ENCODE measurements at places on chromosomes 1 and 21.
A peak's percentile ranks its signal among the peaks of the same experiment; 100 is the strongest.

DNA sequence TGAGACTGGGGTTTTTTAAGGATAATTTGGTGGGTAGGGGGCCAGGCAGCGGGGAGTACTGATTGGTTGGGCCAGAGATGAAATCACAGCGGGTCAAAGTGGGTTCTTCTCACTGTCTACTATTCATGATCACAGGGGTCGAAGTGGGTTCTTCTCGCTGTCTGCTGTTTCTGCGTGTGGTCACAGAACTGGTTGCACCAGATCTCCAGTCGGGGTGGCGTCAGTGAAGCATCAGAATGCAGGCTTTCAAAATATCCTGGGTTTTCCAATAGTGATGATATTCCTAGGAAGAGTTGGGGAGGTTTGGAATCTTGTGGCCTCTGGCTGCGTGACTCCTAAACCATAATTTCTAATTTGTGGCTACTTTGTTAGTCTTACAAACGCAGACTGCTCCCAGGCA is 45.1 kb downstream of the TRPM2 start:
- no peak for DNase-seq
- no peaks in the 10 kb centered on the region for H3K4me1 ChIP-seq
- no peak overlapping the region for H3K27ac ChIP-seq
- no peaks in the 10 kb centered on the region for H3K27me3 ChIP-seq

DNA sequence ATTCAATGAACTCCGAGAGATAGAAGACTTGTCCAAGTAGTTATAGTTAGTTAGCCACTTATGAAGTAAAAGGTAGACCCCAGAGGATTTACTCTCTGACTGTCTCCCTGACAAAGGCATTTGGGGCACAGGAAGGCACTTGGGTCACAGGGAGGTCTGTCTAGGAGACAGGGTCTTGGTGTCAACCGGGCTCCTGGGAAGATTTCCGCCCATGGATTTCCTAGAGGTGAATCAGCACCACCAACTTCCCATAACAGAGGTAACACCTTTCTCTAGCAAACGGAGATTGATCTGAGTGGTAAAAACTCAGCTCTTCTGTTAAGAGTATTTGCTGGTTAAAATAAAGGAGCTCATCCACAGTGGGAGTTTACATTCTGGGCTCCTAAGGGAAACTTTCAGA is 16.4 kb downstream of the CCN1 start:
- no peak overlapping the region for H3K4me3 ChIP-seq
- peaks cover 7% of the 10 kb centered on the region for H3K27me3 ChIP-seq
- H3K27ac ChIP-seq, result no peak overlapping the region

- H3K36me3 ChIP-seq, result peaks cover 6% of the 10 kb centered on the region
- DNase-seq, result peak; percentile 24
- no peak overlapping the region for H3K4me3 ChIP-seq
- no peak overlapping the region for H3K27ac ChIP-seq
- peaks cover 12% of the 10 kb centered on the region for H3K4me1 ChIP-seq
Observed at GRCh38 chr21:14773777-14774345, 227.7 kb upstream of the SAMSN1 start.

- H3K4me3 ChIP-seq, result no peak overlapping the region
- no peak overlapping the region for H3K27ac ChIP-seq
- H3K4me1 ChIP-seq, result no peaks in the 10 kb centered on the region
- no peaks in the 10 kb centered on the region for H3K36me3 ChIP-seq
- no peak for DNase-seq
Observed at GRCh38 chr1:57857809-57858208, 433.9 kb upstream of the DAB1 start.

DNA sequence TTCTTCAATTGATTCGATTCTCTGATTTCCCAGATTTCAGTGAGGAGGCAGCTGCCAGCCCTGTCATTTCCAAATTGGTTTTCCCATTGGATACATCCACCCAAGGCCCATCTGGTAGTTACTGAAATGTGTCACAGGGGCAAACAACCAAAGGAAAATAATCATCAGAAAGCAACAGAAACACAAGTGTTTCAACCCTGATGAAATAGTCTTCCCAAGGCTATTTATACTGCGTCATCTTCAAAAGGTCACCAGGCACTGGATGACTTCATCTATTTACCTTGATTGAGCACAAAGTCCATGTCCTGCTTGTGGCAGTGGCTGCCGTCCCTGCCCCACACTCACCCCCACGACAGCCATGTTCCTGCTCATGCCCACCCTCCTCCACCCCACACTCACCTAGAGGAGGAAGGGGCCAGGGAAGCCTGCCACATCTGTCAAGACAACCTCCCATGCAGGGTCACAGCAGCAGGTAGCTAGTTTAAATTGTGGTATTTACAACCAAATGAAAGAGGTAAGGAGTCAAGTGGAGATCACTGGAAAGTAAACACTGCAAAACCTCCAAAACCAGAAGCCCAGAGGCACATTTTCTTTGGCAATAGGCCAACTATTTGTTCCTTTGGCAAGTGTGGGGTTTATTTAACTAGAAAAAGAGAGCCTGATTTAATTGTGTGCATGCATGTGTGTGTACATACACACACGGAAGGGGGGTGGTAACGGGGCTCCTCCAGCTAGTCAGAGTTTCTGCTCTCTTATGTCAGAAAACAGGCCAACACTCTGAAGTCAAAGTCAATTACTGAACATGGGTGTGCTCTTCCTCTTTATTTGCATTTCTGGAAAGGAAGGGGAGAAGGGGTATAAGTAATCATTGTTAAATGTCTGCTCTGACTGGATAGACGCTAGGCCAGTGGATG is 49.5 kb upstream of the RAB4A start:
- DNase-seq, result no peak
- H3K4me3 ChIP-seq, result no peak overlapping the region
- no peaks in the 10 kb centered on the region for H3K36me3 ChIP-seq
- H3K27me3 ChIP-seq, result peaks cover 8% of the 10 kb centered on the region
- H3K4me1 ChIP-seq, result no peaks in the 10 kb centered on the region

DNA sequence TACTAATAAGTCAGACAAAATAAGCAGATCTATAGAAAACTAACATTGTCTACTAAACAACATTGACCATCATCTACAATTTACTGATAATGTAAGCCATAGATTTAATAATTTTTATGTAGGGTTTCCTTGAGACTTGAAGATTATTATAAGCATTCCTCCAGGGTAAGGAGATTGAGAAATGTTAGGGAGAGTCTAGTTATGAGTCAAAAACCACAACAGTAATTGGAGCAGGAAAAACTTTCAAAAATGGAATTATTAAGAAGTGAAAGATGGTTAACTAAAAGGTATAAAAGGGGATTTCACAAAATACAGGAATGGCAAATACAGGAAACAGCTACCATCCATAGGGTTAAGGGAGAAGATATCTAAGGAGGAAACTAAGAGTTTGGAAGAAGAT is 12.4 kb upstream of the UHMK1 start:
- H3K27me3 ChIP-seq, result peaks cover 42% of the 10 kb centered on the region
- no peak overlapping the region for H3K27ac ChIP-seq
- no peaks in the 10 kb centered on the region for H3K4me1 ChIP-seq
- H3K36me3 ChIP-seq, result no peaks in the 10 kb centered on the region
- DNase-seq, result no peak

- H3K27me3 ChIP-seq, result peaks cover 69% of the 10 kb centered on the region
- no peak overlapping the region for H3K27ac ChIP-seq
- DNase-seq, result no peak
- peak overlapping the region; percentile 82 for H3K4me3 ChIP-seq
Observed at GRCh38 chr1:19643121-19643520, 990 bp upstream of the NBL1 start.

DNA sequence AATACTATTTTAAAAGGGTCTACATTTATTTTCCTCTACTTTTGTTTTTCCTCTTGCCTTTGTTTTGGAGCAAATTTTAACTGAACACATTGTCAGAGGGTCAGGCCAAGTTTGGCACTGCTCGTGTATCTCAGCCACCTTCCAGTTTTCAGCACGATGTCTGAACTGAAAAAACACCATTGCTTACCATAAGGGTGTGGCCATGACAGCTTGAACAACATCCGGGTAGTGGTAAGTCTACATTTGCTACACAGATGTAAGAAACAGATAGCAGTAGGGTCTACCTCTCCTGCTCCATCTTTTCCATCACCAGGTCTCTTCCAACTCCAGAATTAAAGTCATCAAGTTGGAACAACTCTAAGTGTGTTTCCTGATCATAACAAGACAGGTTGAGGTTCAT is 4.2 kb downstream of the HIVEP3 start:
- DNase-seq, result no peak
- H3K27me3 ChIP-seq, result peaks cover 49% of the 10 kb centered on the region
- H3K4me1 ChIP-seq, result peaks cover 26% of the 10 kb centered on the region
- H3K4me3 ChIP-seq, result no peak overlapping the region
- no peaks in the 10 kb centered on the region for H3K36me3 ChIP-seq

- DNase-seq, result no peak
- H3K27me3 ChIP-seq, result no peaks in the 10 kb centered on the region
- H3K27ac ChIP-seq, result no peak overlapping the region
- no peaks in the 10 kb centered on the region for H3K4me1 ChIP-seq
- no peaks in the 10 kb centered on the region for H3K36me3 ChIP-seq
- no peak overlapping the region for H3K4me3 ChIP-seq
Observed at GRCh38 chr1:162757476-162757875, 33.0 kb upstream of the HSD17B7 start.

All from naive B cell (primary cell).